GM20000 (cell line): ENCODE measurements at places on chromosomes 4 and X.

- no peak for DNase-seq
Observed at GRCh38 chrX:80511969-80512760, 91.9 kb downstream of the TENT5D start.

- no peak for DNase-seq
Observed at GRCh38 chrX:11135564-11136185, 24.5 kb downstream of the HCCS start.

GRCh38 chr4:48031802-48032525 is 15.4 kb downstream of the NIPAL1 start:
- no peak for DNase-seq

GRCh38 chr4:70788733-70789132 is 51.0 kb downstream of the GRSF1 start:
- DNase-seq: no peak

DNA sequence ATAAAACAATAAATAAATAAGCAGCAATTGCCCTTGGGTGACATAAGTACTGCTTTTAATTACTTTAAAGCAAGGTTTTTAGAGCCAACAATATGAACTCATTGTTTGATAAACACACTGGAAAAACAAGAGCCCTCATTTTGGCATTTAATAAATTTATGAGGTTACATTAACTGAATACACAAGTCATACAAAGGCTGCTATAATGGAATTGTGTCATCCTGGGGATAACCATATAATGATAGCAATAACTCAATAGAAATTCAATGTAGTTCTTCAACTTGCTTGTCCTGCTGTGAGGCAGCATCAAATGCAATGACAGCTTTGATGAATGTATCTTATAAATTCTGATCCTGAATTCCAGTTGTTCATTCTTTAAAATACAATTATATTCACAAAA is 1512.5 kb downstream of the STIM2 start:
- DNase-seq: no peak

- no peak for DNase-seq
Observed at GRCh38 chr4:152218576-152218975, 317.3 kb downstream of the FBXW7 start.

- no peak for DNase-seq
Observed at GRCh38 chr4:172842779-172843178, 325.8 kb upstream of the GALNT7 start.

GRCh38 chr4:34043131-34043530 is 2201.2 kb downstream of the ARAP2 start:
- no peak for DNase-seq

DNA sequence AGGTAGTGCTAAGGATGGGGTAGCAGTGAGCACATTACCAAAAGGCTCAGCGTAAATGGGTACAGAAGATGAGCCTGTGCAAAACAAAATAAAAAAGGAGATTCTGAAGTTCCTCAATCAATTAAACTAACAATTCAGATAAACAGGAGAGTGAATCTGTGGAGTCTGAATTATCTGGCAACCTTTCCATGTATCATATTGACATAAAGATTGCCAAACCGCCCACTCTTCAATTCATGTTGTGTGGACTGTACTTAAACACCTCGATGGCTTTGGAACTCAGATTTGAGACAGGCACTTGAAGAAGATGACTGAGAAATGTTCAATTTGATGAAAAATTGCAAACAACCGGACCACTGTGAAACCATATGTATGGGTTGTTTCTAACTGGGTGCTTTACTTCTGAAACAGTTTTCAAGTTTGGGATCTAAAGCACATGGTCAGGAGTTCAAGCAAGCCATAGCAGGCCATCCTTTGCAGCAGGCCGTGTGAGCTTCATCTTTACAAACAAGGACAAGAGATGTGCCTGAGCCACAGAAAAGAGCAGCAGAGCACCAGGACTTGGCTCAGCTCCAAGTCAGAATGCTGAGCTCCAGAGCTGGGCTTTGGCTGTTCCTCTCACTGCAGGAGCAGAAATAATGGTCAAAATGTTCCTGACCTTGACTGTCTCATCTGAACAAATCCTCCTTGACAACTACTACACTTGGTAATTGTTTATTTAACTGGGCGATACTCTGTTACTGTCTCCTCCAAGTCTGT is 108.1 kb downstream of the MGST2 start:
- no peak for DNase-seq

DNA sequence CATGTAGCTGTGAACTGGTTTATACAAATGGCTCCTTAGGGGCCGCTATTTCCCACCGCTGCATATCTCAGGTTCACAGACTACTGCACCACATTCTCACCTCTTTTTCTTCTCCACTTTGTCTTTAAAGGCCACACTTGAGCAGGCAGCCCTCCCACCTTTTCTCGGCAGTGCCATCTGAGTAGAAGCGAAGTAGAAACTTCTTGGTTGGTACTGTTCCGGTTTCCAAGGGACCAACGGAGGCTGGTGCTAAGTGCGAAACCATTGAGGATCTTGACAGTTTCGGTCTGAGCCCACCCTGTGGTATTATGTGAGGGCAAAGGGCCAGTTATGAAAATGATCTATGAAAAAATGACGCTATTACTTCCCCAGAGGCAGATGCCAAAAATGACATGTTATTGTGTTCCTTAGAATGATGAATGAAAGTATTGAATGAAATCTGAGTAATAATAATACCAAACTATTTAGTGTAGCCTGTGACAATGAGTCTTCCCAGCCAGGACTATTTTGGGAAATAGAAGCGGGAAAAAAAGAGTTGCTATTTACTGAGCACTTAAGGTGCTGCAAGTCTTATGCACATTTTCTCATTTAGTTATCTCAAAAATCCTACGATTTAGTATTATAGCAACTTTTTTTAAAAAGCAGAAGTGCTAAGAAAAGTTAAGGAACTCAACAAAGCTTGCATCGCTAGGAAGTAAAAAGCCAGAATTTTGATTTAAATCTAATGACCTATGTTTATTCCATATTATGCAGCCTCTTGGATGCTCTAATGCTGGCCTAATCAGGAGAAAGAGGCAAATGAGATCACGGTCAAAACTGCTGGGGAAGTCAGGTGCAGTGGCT is 29.6 kb upstream of the CHRNA9 start:
- DNase-seq: peak; percentile 51

DNA sequence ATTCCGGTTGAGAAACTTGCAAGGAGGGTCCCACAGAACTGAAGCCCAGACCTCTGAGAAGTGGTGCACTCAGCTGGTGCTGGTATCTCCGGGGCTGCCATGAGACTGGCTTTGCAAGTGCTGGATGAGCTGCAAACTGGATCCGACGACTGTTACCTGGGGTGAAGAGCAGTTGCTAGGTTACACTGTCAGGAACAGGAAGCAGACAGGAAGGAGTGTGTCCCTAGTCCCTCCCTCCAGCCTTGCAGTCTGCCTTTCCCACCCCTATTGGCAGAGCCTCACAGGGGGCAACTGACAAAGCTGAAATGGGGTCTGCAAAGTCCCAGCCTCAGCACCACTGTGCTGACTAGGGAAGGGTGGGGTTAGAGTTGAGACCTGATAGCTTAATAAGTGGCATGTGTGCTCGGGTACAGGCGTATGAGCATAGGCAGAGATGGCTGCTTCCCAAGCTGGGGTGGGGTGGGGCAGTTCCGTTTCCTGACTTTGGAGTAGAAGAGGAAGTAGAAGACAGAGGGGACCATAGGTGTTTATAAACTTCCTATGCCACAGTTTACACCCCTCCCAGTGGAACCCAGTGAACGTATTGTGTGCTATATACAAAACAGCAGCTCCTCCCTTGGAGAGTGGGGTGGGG is 18.0 kb downstream of the PPEF1 start:
- no peak for DNase-seq

DNA sequence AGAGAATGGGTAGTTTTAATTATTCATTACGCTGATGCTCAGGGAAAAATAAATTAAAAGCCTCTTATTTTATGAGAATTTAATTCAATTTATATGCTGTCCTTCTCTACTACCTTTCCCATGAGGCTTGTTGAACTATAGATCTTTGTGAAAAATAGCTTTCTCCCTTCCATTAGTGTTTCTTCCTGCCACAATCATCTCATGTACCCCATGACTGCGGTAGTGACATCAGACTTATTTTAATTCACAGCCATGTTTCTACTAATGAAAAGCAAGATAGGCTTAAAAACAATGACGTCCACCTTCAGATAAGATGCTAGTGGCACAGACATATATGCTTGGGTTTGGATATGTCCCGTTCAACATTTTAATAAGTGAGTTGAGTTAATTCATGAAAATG is 87.4 kb upstream of the TMEM47 start:
- DNase-seq: no peak

GRCh38 chr4:102789317-102789717 is 28.5 kb upstream of the MANBA start:
- no peak for DNase-seq

GRCh38 chrX:153336121-153336894 is 2.4 kb downstream of the ZNF275 start:
- peak; percentile 66 for DNase-seq

DNA sequence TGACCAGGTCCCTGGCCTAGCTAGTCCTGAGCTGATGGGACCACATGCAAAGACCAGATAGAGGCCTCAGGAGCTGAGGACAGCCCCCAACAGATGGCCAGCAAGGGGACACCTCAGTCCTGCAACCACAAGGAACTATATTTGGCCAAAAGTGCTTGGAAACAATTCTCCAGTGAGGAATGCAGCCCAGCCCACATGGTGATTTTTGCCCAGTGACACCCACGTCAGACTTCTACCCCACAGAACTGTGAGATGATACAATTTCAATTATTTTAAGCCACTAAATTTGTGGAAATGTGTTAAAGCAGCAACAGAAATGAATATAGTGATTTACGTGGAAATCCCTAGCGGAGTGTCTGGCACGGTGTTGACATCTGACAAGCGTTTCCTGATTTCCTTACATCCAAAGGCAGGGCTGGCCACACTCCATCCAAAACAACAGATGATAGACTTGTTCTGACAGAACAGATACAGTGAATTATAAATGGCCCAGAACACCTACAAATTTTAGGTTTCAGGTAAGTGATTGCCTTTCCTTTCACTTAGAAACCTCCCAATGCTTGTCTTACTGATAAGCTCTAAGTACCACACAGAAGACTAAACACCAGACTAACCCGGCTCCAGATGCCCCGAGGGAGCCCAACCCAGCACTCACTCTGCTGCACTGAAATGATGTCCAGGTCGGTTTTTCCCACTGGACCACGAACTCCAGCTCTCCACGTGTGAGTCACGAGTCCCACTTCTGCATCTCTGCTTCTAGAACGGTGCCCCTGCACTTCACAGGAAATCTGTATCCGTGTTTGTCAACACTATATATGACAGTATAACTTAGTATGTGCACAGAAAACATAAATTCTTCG is 5.8 kb downstream of the AFAP1 start:
- DNase-seq: no peak

GRCh38 chrX:109732017-109732801 is 848 bp downstream of the ACSL4 start:
- DNase-seq: no peak

DNA sequence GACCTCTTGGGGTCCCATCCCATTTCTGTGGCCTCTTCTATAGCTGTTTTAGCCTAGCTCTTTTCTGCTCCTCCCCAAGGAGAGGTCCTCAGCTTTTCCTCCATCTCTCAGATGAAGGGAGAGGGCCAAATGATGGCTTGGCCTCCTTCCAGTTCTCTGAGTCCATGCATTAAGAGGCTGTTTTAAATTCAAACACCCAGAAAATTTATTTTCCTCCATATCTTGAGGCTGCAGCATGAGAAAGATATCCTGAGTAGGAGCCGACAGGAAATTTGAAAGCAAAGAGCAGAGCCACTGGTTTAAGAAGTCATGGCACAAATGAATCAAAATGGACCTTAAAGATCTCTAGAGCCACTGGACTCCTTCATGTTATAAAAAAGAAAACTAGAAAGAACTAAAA is 558.8 kb downstream of the MID1IP1 start:
- DNase-seq: no peak

DNA sequence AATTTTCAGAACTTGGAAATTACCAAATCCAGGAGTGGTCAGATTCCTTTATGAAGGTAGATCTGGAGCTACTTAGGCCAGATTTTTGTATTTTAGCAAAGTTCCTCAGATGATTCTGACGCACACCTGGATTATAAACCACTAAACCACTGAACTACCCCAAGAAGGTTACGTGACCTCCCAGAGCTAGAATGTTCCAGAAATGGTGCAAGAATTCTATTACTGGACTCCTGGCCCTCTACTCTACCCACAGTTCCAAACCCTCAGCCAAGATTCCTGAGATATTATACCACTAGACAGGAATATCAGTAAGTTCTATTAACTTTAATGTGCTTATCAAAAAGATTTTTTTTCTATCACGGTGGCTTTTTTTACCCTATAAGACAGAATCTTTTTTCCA is 67.1 kb downstream of the ABCG2 start:
- no peak for DNase-seq

DNA sequence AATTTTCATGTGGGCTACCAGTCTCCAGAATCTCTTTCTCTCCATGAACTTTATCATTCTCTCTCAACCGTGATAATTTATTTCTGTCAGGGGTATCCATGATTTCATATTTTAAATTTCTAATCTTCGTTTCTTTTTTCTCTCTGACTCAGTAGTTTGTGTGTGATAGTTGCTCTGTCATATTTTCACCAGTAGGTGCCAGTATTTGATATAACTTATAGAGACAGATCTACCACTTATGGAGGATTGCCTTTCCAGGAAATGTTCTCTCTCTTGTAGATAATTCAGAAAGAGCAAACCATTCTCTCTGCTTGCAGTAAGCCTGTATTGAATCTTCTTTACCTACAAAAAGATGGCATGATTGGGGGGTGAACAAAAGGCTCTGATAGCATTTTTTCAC is 79.3 kb upstream of the DYNLT3 start:
- peak; percentile 11 for DNase-seq

DNA sequence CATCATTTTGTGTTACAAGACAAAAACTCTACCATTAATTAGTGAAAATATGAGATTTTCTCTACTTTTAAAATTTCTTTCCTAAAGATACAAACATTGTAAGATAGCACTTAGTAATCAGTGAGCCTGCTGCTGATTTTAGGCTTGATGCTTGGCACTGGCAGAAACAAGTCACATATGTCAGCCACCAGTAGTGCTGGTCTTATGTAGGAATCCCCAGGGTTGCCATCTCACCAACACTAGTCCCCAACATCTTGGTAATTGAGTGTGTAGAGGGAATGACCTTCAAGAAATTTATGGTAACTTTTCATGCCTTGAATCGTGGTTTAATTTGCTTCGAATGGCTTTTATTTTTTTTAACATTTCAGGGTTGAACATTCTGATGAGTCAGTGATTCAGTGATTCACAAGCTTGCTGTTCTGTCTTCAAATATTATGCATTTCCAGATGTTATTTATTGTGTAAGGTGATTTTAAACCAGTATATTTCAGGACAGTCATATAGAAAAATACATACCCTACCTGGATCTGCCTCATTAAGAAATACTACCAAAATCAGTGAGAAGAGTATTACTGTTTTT is 11.9 kb downstream of the EXOC1 start:
- DNase-seq: no peak

GRCh38 chr4:128660361-128661215 is 148.9 kb upstream of the JADE1 start:
- DNase-seq: no peak

- no peak for DNase-seq
Observed at GRCh38 chr4:146776691-146777090, 138.0 kb downstream of the POU4F2 start.
